K562 (cell line): ENCODE measurements at places on chromosomes 1 and 21. TPM values are rescaled to one million over a fixed set of nuclear protein-coding genes. Genes with fewer than 3 reads are reported as not detected.

- DNase-seq: peak; percentile 80
These were observed 16.0 kb downstream of the DHRS3 start for GRCh38 chr1:12601700-12602658.

The PPOX gene
- total RNA-seq: 48.5 TPM in 2 replicates

DNA sequence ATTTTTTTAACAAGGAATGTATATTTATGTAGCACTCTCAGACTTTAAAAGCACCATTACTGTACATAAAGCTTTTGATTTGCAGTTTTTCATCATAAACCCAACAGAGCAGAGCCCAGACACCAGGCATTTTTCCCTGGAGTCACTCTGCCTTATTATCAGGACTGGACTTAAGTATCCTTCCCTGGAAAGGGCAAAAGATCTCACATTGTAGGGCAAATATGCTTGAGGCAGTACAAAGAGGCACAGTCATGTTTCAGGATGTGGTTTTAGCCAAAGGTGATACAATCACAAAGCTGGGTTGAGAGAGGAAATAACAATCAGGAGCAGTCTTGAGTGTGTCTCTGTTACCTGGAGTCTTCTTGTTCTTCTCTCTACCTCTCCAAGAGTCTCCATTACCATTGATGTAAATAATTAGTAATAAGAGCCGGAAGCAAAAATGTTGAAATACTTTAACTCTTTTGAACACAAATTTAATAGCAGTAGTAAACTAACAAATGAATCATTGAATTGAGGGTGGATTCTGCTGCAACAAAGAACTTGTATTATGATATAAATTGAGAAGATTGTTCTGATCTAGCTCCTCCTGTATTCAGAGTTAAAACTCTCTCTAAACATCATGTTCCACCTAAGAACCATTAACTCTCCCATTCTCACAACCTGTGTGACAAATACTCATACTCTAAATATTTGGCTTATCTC is 160.5 kb downstream of the LTN1 start:
- DNase-seq: no peak

- DNase-seq: no peak
These were observed 11.5 kb upstream of the HCRTR1 start for GRCh38 chr1:31605908-31606427.

DNA sequence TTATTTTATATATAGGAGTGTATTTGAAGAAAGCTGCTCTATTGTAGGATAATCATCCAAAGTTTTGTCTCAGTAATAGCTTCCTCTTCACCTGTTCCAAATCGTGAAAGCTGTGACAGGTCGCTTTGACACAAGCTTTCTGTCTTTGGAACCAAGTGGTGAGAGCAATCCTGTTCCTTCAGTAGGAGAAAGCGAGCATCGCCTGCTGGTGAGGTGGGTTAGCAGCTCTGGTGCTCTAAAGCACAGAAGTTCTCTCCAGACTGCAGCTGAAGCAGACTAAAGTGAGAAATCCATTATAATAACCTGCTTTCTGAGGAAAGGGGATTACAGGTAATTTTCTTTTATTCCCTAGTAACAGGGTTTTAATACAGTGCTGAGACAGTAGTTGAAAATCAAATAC is 803.8 kb downstream of the ADGRL2 start:
- no peak for DNase-seq

The ZNF593OS gene
- not detected in 2 replicates for total RNA-seq

The DMBX1 gene
- 2.5 and 3.8 TPM in 2 replicates for total RNA-seq

GRCh38 chr1:231020139-231020601 is 19.9 kb downstream of the FAM89A start:
- DNase-seq: no peak

The PTPN7 gene
- total RNA-seq: 112 and 139 TPM in 2 replicates

DNA sequence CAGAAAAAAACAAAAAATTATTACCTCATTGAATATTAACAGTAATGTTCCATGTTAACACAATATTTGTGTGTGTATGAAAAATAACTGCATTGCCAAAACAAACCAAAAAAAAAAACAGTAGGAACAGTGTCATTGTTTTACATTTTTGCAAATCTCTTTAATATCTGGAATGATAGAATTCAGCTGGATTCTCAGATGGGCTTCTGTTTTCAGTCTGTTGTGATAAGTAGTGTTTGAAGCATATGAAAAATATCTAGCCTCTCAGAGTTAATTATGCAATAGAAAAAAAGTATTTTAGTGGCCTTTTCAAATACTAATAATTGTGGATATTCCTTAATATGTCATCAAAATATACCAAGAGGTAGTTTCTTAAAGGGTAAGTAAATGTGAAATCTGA is 52.9 kb upstream of the RWDD3 start:
- DNase-seq: no peak

DNA sequence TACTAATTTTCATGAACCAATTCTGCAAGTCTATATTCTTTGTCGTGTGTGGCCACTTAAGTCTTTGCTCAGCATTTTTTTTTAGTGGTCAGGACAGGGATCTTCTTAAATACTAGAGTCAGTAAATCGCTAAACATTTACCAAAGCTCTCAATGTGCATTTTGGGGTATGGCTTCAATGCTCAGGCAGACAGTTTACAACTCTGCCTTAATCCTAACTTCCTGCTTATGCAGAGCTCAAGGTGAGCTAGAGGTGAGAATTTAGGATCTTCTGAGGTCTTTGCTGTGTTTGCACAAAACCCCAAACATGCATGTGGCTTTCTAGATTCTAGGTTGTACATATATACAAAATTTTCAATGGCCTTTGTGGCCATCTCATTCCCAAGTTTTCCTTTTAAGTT is 153.0 kb downstream of the DNM3 start:
- no peak for DNase-seq

The LRRC3 gene
- total RNA-seq: 0.04 TPM in 2 replicates
